Activated CD8-positive, alpha-beta memory T cell treated with anti-CD3 and anti-CD28 coated beads for 48 hours (primary cell): ENCODE measurements at places on chromosomes 5 and 9.

DNA sequence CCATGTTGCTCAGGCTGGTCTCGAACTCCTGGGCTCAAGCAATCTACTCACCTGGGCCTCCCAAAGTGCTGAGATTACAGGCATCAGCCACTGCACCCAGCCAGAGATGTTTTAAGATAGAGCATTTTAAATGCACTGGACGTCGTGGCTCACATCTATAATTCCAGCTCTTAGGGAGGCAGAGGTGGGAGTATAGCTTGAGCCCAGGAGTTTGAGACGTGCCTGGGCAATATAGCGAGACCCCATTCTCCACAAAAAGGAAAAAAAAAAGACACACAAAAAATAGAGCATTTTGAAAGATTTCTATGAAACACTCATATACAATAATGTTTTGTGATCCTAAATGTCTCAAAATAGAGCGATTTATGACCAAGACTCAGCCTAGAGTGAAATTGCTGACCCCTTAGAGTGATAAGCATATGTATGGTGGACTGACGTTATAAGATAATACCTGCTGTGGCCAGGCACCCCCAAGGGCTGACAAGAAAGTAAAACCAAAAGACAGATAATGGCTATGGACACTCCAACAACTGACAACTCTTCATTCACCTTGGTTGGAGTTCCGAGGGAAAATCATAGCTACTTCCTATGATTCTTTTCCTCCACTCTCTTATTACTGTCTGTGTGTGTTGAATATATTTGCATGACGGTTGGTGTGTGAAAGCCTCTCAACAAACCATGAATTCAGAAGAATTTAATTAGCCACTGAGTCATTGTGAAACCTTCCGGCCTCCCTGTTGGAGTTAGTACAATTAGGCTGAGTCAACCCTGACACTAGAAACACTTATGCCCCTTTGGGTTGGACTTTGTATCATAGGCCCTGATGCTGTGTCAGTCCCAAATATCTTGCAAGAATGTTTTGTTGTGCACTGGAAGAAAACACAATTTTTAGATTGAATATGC, 526.5 kb upstream of the NUDT12 start:
- DNase-seq = no peak

DNA sequence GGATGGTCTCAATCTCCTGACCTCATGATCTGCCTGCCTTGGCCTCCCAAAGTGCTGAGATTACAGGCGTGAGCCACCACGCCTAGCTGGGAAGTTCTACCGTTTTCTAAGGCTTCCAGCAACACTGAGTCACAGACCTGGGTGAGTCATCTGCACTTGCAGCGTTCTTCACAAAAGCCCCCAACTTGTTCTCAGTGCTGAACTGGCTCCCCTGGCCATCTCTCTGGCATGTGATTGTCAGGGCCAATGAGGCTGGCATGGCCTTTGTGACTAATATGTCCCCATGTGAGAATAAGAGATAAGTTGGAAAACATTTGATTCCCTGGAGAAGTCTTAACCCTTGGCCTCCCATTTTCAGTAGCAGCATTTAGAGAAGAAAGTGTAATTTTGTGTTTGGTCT, 124.4 kb downstream of the WDR41 start:
- DNase-seq = no peak

- no peak for DNase-seq
These were observed 224.9 kb downstream of the EBF1 start for GRCh38 chr5:158874792-158875191.

DNA sequence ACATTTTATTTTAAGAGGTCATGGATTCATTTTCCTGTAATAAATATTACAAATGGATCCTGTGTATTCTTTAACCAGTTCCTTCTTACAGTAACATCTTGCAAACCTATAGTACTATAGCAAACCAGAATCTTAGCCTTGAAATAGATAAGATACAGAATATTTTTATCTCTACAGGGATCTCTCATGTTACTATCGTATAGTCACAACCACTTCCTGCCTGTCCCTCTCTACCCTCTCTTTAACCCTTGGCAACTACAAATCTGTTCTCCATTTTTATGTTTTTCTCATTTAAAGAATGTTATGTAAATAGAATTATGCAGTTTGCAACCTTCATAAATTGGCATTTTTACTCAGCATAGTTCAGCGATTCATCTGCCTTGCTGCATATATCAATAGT, 454.0 kb downstream of the DIRAS2 start:
- DNase-seq = no peak

DNA sequence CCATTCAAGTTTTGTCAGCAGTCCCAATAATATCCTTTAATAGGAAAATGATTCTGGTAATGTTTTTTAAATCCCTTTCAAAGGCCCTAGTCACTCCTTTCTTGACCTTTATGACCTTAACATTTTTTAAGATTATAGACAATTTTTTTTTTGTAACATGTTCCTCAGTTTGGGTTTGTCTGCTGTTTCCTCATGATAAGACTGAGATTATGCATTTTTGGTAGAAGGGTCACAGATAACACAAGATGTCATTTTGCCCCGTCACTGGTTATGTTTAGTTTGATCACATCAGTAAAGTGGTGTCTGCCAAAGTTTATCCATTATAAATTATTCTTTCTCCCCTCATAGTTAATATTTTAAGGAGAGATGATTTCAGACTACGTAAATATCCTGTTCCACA, 16.0 kb upstream of the PTPDC1 start:
- no peak for DNase-seq

DNA sequence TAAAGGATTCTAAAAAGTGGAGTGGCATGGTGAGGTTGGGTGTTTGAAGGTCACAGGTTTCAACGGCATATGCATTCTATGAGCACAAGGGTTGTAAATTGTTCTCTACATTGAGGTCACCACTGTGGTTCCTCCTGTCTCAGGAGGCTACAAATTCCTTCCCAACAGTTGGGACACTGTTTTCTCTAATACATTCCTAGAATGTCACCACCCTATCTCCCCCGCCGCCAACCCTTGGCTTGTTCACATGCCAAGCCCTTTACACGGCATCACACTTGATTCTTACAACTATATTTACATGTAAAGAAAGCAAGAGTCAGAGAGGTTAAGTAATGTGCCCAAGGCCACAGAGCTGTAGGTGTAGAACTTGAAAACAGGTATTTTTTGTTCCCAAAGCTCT, 315.1 kb downstream of the RAB3C start:
- DNase-seq = no peak

GRCh38 chr5:79689541-79690466, at the start of gene CMYA5:
TSS of gene CMYA5 (plus strand) at chr5:79689836. CDS start at chr5:79689908, 72 bp downstream.
- no peak for DNase-seq

DNA sequence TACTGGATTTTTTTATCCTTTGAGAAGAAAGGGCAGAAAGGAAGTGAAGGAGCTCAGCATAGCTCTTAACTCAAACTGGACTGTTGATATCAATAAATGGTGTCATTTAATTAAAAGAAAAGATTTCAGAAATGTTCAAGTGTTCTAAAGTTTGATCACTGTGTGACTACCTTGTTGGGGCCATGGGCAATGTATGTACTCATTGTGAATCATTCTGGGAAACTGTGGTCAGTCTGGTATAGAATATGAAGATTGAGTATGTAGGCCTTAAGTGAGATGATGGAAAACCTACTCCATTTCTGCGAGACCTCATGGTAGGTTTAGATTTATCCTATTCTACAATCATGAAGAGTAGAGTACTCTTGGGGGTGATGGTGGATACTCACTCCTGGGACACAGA, 164.5 kb upstream of the RGS7BP start:
- DNase-seq = no peak

DNA sequence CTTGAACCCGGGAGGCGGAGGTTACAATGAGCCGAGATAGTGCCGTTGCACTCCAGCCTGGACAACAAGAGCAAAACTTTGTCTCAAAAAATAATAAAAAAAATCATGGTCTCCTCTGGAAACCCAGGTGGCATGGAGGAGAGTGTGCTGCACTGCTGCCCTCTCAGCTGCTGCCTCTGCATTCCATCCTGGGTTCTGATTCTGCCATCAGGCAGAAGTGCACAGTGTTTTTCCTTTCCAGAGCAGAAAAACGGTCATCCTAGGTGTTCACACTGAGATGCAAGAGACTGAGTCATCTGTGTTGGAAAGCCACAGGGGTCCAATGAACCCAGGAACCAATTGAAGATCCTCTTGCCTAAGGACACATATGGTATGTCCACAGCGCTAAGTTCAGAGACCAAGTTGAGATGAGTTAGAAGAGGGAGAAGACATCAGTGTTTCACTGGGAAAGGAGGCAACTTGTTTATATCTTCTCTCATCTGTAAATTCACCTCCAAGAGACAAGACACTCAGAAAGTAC, 88.8 kb upstream of the DMRT1 start:
- no peak for DNase-seq

DNA sequence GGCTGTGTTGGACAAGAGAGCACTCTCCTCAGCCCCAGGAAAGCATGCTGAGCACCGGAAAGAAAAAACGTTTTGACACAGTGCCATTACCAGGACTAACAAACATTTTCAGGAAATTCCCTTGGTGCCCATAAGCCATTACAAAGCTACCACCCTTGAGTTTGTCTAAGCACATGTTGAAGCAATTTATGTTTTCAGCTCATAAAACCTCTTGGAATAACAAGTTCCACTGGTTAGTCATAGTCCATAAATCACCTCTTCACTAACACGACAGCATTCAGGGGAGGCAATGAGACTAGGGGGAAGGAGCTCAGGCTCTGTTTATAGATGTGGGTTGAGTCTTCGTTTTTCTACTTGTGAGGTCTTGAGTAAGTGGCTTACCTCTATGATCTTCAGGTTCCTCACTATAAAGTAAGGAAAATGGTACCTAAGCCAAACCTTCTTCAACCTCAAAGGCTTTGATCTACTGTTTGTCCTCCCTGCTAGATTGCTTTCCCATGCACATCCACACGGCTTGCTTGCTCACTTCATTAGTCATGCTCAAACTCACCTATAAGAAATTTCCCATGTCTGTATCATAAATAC, 65.4 kb downstream of the DRD1 start:
- no peak for DNase-seq

GRCh38 chr9:33103501-33104281, 27.2 kb upstream of the SMU1 start:
- DNase-seq = no peak

DNA sequence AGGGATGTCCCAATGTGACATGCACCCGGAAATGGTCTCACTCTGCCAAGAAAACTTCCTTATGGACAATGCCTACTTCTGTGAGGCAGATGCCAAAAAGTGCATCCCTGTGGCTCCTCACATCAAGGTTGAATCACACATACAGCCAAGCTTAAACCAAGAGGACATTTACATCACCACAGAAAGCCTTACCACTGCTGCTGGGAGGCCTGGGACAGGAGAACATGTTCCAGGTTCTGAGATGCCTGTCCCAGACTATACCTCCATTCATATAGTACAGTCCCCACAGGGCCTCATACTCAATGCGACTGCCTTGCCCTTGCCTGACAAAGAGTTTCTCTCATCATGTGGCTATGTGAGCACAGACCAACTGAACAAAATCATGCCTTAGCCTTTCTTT, 37.6 kb upstream of the CCDC152 start:
- no peak for DNase-seq

GRCh38 chr5:78841767-78842166, 143.3 kb downstream of the ARSB start:
- no peak for DNase-seq

- no peak for DNase-seq
These were observed 20.9 kb upstream of the HAPLN1 start for GRCh38 chr5:83741571-83741970.

DNA sequence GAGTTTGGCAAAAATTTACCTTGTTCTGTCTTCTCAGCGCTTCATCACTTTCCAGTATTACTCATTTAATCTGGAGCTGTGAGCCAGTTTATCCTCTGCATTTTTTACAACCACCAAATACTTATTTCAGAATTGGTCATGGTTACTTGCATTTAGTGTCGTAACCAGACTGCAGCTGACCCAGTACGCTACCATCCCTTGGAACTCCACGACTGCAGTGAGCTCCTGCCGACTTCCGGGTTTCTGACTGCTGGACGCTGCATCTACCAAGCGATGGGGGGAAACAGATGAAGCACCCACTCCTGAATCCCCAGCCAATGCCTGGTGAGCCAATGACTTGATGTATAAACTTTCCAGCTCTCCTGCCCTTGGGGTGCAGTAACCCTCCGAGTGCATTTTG, 174.4 kb upstream of the PRLR start:
- DNase-seq = no peak

DNA sequence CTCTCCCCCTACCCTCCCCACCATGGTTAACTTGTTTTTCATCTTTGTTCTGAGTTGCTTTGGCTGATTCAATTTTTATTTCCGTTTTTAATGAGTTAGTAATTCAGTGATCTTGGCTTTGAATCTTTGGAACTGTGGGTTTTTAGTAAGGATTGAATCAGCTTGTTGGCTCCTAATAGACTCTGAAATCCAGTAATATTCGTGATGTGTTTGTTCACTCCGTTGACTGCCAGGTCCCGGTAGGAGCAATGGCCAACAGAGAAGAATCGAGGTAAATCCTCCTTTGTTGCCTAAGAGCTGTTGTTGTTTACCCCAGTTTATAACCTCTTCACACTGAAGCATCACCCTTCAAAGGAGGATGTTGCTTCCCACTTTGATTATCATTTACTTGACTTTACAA, 92.7 kb downstream of the PCSK1 start:
- DNase-seq = no peak

DNA sequence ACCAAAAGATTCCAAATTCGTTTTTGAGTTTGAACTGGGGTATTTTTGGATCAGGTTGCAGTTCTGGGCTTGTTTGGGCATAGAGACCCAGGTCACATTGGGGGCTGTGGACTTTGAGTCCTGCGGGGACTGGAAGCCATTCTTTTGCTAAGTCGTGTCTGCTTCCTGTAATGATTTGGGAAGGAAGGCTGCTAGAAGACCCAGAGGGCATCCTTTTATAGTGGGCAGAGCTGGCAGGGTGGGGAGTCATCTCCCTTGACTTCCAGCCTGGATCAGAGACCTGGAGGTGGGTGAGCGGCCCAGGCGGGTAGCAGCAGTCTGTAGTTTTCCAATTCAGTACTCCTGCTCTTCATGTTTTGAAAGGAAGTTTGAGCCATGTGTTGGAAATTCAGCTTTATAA, 11.3 kb downstream of the ZNF618 start:
- no peak for DNase-seq

- no peak for DNase-seq
These were observed 94.3 kb upstream of the MAMDC2 start for GRCh38 chr9:69949396-69949795.

DNA sequence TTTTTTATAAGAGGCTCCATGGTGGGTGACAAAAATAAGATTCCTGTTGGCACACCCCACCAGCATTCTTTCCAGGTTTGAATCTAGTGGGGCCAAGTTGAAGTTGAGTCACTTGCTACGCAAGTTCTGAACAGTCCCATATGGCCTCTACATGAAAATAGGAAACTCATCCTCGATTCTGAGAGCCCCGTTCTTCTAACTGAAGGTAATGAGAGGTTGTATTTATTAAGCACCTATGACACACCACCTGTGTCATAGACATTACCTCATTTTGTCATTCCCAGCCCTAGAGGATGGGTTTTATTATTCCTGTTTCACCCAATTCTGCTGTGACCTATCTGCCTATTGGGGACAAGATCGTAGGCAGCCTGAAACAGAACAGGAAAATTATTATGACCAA, 131.7 kb downstream of the ACTL7B start:
- no peak for DNase-seq

GRCh38 chr9:107312376-107313050, 29.4 kb downstream of the RAD23B start:
- DNase-seq = no peak

GRCh38 chr9:125608489-125609224, 98.4 kb downstream of the MAPKAP1 start:
- DNase-seq = no peak

- no peak for DNase-seq
These were observed 159.8 kb upstream of the PLCXD3 start for GRCh38 chr5:41670216-41670615.

- DNase-seq = no peak
These were observed 12.7 kb upstream of the SVEP1 start for GRCh38 chr9:110592044-110592830.
